ENCODE measurements at places on chromosomes 1 and 21.

DNA sequence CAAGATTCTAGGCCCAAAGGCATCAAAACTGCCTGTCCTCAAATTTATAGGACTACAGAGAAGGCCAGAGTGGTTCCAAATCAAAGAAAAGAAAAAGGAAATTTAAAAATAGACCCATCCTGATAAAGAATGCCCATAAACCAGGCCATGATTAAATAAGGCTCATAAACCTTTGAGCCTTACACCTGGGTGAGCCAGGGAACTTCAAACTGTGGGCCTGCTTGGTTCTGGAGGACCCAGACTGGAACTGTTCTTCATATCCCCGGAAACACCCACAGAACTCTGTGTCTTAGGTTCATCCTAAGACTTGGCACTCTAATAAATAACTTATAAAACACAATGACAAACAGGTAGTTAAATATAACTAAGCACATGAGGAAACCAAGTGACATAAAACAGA, 28.8 kb downstream of the MCOLN2 start:
- no peak for DNase-seq

GRCh38 chr1:69858534-69858933, 290.8 kb downstream of the LRRC7 start:
- no peak for DNase-seq

- DNase-seq = no peak
Observed at GRCh38 chr1:18923756-18924211, 21.4 kb upstream of the ALDH4A1 start.

DNA sequence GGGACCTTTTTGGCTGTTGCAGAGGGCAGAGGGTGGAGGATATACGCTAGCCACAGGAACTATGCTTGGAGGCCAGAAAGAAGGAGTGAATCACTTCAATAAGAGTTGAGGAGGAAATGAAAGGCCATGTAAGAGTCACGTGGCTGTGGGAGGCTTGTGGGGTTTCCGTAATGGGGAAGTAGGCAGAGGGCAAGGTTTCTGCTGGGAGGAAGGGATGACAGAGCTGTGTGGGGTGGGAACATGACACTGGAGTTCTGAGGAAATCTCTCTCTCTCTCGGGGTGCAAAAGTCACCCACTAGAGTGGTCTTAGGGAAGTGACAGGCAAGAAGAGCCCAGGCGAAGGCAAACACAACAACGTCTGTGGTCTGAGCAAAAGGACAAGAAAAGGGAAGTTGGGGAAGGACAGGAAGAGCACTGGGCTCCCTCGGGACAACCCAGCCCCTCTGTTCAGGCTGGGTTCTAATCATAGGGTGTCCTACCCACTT, 3.9 kb upstream of the CD1C start:
- DNase-seq = peak; percentile 13

DNA sequence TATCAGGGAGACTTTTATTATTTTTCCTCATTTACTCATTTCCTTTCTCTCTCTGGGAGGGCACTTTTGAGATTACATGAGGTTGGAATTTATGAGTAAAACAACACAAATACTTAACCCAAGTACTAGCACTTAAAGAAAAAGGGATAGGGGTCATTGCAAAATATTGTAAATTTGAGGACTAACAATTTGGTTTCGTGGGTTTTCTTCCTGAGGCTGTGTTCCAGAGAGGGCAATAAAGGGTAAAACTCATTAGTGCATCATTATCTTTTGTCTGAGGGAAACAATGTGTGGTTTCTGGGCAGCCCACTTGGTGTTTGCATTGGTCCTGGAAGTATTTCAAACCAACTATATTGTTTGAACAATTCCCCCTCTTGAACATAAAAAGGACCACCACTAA, 96.5 kb downstream of the GREM2 start:
- DNase-seq = no peak

- DNase-seq = no peak
Observed at GRCh38 chr1:39294531-39294930, 90.0 kb downstream of the MACF1 start.

- no peak for DNase-seq
Observed at GRCh38 chr1:186626356-186626932, 53.8 kb downstream of the PTGS2 start.

GRCh38 chr1:198079432-198079951, 77.3 kb upstream of the NEK7 start:
- no peak for DNase-seq

GRCh38 chr21:31078796-31079195, 40.5 kb upstream of the KRTAP19-8 start:
- no peak for DNase-seq

DNA sequence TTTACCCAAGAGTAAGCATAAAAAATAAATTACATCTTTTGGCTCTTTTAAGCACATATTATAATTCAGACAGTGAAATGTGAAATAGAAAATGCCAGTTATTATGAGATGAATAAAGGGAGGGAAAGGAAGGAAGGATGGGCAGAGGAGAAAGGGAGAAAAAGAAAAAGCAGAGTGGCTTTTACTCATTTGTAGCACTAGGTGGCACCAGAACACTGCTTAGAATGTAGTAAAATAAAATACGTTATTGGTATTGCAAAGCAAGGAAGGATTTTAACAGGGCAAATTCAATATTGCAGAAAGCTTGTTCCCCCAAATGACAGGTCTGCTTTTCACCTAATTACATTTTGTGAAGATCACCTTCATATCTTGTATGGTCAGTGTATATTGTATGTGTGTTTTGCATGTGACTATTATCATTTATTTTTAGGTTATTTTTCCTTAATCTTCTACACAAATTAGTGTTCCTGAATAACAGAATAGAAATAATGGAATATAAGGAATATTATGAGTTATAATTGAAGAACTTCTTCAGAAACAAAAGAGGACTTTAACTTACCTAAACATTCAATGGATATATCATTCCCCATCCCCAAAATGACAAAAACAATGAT, 9.1 kb upstream of the PCNX2 start:
- no peak for DNase-seq

DNA sequence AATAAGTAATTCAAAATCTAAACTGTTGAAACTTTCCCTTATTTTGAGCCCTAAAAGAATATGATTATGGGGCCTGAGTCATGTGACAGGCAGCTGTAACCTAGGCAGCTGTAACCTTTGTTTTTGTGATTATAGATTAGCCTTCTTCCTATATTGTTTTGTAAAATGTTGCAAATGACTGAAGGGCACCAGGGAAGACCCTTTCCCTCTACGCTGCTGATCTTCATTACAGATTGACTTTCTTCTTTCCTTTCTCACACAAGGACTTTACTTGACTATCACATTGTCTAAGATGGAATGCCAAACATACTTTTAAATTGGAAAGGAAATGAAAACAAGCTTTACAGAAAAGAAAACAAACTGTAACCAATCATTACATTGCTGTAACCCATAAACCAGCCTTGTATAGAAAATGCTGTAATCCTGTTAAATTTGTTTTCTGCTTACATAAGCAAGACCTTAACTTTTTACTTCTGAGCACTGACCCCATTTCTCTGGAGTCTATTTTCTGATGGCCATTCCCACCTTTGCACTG, 242.2 kb downstream of the RGS7 start:
- DNase-seq = no peak

DNA sequence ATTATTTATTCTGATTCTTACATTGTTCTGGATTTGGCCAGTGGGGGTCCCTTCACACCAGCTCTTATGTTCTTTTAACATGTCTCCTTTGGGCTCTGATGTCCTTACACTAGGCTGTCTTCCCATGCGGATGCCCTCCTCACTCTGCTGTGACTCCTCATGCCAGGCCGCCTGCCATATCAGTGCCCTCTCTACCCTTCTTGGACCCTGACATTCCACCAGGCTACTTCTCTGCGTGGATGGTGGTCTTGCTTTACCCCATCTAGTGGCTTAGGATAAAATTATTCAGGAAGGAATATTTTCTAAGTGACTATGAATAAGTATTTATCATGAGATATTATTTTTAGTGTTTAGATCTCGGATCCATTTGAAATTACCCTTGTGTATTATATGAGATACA, 21.2 kb downstream of the ATF6 start:
- DNase-seq = no peak

- DNase-seq = no peak
Observed at GRCh38 chr1:91770667-91771268, 115.2 kb downstream of the TGFBR3 start.

GRCh38 chr1:167056529-167057231, 33.5 kb downstream of the GPA33 start:
- no peak for DNase-seq

DNA sequence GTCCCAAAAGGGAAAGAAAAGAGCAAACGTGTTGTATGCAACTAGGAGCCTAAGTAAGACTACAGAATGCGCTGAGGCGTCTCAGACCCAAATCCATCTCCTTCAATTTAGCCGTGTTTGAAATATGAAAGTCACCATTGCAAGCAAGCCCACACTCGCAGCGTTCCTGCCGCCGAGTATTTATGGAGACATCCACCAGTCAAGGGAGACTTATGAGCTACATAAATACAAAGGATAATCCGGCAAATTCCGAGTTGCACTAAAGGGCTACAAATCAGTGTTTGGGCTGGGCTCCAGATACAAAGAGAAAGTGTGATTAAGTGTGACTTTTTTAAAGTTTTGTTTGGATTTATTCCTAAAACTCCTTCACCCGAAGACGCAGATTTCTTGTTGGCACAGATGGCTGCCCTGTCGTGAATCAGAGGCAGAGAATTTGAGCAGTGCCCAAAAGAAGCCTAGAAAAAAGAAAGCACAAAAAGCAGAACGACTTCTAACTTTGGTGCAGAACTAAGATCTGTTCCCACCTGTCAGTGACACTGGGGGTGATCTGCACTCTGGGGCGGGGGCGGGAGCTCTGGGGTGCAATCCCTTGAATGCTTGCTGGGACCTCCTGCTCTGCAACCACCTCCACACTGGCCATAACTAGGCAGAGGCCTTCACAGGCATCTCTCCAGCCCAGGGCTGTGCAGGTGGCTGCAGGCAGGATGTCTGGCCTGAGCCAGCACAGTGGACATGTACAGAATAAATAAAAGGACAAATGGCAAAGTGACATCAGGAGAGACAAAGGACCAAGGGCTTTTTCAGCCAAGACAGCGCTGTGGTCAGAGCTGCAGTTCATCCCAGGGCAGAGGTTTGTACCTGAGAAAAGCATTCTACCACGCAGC, 489.7 kb downstream of the NPHP4 start:
- no peak for DNase-seq

- no peak for DNase-seq
Observed at GRCh38 chr1:239711768-239712167, 325.4 kb downstream of the CHRM3 start.

DNA sequence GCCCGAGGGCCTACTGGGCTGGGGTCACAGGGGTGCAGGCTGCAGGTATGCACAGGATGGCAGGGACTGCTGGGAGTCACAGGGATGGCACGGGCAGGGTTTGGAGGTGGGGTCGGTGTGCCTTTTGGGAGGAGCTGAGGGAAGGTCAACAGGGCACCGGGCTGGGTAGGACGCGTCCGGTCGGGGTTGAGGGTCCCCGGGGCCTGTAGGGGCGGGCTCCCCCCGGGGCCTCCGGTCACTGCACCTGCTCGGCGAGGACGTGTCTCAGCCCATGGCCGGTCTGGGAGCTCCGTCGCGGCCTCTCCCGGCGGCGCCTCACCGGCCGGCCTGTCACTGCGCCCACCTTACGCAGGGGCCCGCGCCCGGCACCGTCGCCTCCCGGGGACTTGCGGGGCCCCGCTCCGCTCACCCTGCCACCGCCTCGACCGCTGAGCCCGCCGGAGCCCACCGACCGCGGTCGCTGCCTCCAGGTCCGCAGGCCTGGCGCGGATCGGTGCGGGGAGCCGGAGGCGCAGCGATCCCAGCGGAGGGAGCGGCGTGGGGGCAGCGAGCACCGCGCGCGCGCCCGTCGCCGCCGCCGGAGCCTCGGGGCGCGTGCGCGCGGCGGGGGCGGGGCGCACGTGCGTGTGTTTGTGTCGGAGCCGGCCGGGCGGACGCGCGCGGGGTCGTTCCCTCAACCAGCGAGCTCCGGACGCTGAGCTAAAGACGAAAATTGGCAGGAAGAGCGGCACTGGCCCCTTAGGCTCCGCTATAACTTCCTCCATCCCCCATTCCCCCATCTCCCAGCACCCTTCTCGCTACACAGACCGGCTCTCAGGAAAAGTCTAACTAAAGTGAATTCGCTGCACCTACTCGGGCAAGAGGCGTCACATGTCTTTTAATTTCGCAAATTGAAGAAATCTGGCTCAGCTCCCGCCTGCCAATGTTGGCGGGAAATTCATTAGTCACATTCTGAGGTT, at the start of gene AMIGO1:
TSS of gene AMIGO1 (minus strand) at position 552 of the 959 bp plus-strand sequence. CDS start 815 bp downstream, outside the sequence.
- DNase-seq = peak; percentile 74

- peak; percentile 62 for DNase-seq
Observed at GRCh38 chr1:212457740-212458338, 25.1 kb downstream of the NENF start.

GRCh38 chr1:89364954-89365550, 1.2 kb downstream of the GBP6 start:
- no peak for DNase-seq

DNA sequence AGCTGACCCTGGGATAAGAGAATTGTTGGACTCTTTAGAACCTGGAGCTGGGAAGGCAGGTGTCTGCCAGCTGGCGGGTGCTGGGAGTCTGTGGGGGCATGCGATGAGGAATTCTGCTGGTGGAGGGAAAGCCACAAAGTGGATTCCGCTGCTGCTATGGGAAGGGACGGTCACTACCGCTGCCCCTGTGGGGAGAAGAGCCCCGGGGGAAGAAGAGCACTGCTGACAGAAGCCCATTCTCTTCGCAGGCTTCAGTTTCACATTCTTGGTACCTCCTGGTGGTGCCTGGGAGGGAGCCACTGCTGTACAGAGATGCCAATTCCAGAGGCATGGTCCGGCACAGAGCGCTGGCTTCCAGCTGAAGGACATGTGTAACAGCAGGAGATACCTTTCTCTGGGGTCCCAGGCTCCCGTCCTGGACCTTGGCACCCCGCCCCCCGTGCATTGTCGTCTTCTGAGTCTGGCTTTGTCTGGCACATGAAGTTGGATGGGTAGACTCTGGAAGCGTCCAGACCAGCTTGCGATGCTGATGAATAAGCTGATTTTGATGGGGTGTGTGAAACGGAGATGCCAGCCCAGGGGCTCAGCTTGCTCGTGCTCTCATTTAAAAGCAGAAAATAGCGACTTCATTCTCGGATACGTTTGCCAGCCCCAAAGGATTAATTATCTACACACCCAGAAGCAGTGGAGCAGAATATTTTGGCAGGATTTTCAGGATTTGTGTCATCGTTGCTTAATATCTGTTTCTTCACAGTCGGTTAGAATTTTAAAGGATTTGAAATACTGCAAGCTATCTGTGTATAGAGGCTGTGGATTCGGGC, 13.2 kb downstream of the PDXK start:
- DNase-seq = no peak

GRCh38 chr21:42775891-42776290, 103.4 kb downstream of the WDR4 start:
- no peak for DNase-seq

- DNase-seq = no peak
Observed at GRCh38 chr1:9382643-9383491, 90.2 kb downstream of the SPSB1 start.

- DNase-seq = no peak
Observed at GRCh38 chr1:7705048-7705907, 65.8 kb upstream of the VAMP3 start.

Measured in activated naive CD8-positive, alpha-beta T cell treated with anti-CD3 and anti-CD28 coated beads for 36 hours (primary cell).